ENCODE measurements at places on chromosomes 5 and 9.

GRCh38 chr9:13013991-13014883 is 239.4 kb downstream of the LURAP1L start:
- no peak for DNase-seq

- no peak for DNase-seq
These were observed 51.3 kb downstream of the PCSK5 start for GRCh38 chr9:75941577-75942311.

GRCh38 chr9:27540502-27540901 is 10.9 kb upstream of the MOB3B start:
- no peak for DNase-seq

DNA sequence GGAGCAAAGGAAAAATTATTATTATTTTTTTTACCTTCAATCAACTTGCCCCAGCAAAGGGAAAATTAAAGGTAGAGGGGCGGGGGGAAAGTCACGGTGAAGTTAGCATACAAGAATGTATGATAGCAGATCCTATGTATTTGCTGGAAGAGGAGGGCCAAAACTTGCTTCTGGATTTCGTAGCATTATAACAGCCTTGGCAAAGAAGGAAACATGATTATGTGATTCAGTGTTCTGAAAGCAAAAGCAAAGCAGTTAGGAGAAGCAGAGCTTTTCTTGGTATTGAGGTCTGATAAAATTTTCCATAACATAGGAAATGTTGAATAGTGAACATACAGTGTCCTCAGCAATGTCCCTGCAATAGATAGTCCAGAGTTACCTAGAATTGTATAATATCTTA is 32.4 kb downstream of the MAST4 start:
- no peak for DNase-seq

GRCh38 chr5:146185161-146185560 is 2.7 kb upstream of the LARS1 start:
- DNase-seq = no peak

All from RWPE1 (cell line).